ENCODE measurements at places on chromosomes 16 and 17. TPM values are rescaled to one million over a fixed set of nuclear protein-coding genes. Genes with fewer than 3 reads are reported as not detected.

- DNase-seq = no peak
- H3K4me1 ChIP-seq = peaks cover 13% of the 10 kb centered on the region
- no peaks in the 10 kb centered on the region for H3K27me3 ChIP-seq
- H3K36me3 ChIP-seq = peaks cover 18% of the 10 kb centered on the region
- H3K4me3 ChIP-seq = no peak overlapping the region
- no peak overlapping the region for H3K27ac ChIP-seq
These were observed 18.9 kb downstream of the LGALS9 start for GRCh38 chr17:27649929-27650328.

GRCh38 chr17:29172589-29172988 lies 7.6 kb downstream of the MYO18A start:
- no peaks in the 10 kb centered on the region for H3K36me3 ChIP-seq
- H3K4me3 ChIP-seq = no peak overlapping the region
- DNase-seq = no peak

- H3K36me3 ChIP-seq = peaks cover 9% of the 10 kb centered on the region
- H3K27ac ChIP-seq = no peak overlapping the region
- H3K4me1 ChIP-seq = no peaks in the 10 kb centered on the region
- DNase-seq = no peak
These were observed 198.5 kb downstream of the NTN1 start for GRCh38 chr17:9219631-9220397.

ARHGAP23 gene
- 0.17 TPM for total RNA-seq

DNA sequence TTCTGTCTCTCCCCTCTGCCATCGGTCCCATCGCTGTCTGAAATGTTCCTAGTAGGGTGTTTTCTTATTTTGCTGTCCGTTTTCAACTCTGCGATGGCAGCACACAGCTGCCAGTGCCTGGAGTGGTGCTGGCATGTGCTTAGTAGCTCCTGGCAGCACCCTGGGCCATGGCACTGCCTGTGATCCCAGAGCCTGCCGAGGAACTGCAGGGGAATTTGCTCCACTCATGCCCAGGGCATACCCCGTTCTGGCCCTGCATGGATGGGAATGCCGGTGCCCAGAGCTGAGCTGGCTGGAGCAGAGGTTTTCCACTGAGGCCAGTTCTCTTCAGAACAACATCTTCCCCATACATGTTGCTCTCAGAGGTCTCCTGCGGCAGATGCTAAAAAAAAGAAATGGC lies 43.1 kb downstream of the GPT2 start:
- H3K36me3 ChIP-seq = no peaks in the 10 kb centered on the region
- no peak overlapping the region for H3K4me3 ChIP-seq
- no peaks in the 10 kb centered on the region for H3K27me3 ChIP-seq
- H3K27ac ChIP-seq = no peak overlapping the region
- DNase-seq = no peak
- H3K4me1 ChIP-seq = no peaks in the 10 kb centered on the region

GRCh38 chr17:6668727-6669425 lies 17.3 kb downstream of the C17orf100 start:
- peaks cover 6% of the 10 kb centered on the region for H3K4me1 ChIP-seq
- no peak overlapping the region for H3K4me3 ChIP-seq
- H3K36me3 ChIP-seq = no peaks in the 10 kb centered on the region
- no peaks in the 10 kb centered on the region for H3K27me3 ChIP-seq
- H3K27ac ChIP-seq = no peak overlapping the region

LRRC37B gene
- 33.0 TPM for total RNA-seq

EME1 gene
- total RNA-seq = 21.8 TPM

DNA sequence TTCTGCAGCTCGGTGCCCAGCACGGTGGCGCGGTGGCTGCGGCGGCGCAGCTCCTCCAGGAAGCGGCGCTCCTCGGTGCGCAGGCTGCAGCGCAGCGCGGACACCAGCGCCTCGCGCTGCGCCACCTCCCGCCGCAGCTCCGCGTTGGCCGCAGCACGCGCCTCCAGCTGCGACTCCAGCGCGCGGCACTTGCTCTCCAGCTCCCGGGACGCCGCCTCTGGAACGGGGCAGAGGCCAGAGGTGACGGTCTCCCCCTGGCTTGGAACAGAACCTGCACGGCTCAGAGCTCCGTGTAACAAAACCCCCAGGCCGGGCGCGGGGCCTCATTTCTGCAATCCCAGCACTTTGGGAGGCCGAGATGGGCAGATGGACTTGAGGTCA lies 13.2 kb upstream of the CLUH start:
- peaks cover 7% of the 10 kb centered on the region for H3K4me1 ChIP-seq
- peak; percentile 38 for DNase-seq
- H3K4me3 ChIP-seq = no peak overlapping the region
- peaks cover 23% of the 10 kb centered on the region for H3K27me3 ChIP-seq
- H3K27ac ChIP-seq = no peak overlapping the region
- H3K36me3 ChIP-seq = no peaks in the 10 kb centered on the region

- peak; percentile 32 for DNase-seq
- H3K36me3 ChIP-seq = peaks cover 19% of the 10 kb centered on the region
- no peaks in the 10 kb centered on the region for H3K27me3 ChIP-seq
- peaks cover 49% of the 10 kb centered on the region for H3K4me1 ChIP-seq
- peak overlapping the region; percentile 89 for H3K27ac ChIP-seq
These were observed 448 bp downstream of the STAT5B start for GRCh38 chr17:42275527-42276358.

PDILT gene
- total RNA-seq = not detected

DNA sequence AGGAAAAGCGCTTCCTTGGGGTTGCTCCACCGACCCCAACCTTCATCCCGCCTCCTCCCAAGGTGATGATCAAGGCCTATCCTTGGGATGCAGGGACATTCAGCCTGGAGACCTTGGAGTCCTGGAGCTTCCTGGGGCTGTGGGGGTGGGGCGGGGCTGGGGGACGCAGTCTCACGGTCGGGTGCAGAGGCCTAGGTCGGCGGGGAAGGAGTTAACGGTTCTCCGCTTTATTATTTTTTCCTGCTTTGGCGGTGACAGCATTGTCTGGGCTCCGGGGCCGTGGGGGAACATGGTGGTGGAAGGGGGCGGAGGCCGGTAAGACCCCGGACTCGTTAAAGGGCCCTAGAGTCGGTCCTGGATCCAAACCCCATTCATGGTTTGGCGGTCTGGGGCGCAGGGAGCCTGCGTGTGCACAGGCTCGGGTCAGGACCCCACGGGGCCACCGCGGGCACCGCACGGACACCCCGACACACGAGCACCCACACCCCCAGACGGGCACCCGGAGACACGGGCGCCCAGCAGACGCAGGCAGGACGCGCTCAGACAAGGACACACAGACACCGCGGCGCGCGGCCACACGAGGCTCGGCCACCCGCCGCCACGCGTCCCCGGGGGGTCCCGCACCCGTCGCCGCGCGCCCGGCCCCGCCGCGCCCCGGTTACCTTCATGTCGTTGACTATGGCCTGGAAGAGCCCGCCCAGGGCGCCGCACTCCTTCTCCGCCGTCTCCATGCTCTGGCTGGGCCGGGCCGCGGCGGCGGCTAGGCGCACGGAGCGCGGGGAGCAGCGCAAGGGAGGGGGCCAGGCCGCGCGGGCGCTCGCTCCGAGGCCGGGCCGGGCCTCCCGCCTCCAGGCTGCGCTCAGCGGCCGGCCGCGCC lies 554 bp downstream of the MTSS2 start:
- H3K27me3 ChIP-seq = peaks cover 13% of the 10 kb centered on the region
- no peak overlapping the region for H3K27ac ChIP-seq
- H3K4me3 ChIP-seq = peak overlapping the region; percentile 56
- no peaks in the 10 kb centered on the region for H3K36me3 ChIP-seq
- H3K4me1 ChIP-seq = peaks cover 24% of the 10 kb centered on the region

CEP295NL gene
- 0.10 TPM for total RNA-seq

DNA sequence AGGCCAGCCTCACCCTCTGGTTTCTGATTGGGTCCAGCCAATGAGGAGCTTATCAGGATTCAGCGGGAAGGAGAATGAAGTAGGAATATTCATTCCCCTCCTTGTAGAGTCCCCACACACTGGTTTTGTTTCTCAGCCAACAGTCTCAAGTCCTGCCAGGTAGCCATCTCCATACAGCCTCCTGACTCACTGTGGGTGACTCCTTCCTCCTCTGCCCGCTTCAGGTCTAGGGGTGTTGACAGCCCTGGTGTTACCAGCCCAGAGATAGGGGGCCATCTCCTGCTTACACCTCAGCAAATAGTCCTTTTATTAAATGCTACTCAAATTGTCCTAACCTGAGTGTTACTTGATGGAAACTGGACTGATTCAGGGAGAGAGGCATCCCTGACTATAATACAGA lies 4.0 kb upstream of the MFAP4 start:
- peaks cover 32% of the 10 kb centered on the region for H3K27me3 ChIP-seq
- no peak overlapping the region for H3K4me3 ChIP-seq
- H3K36me3 ChIP-seq = no peaks in the 10 kb centered on the region
- no peak for DNase-seq
- no peaks in the 10 kb centered on the region for H3K4me1 ChIP-seq
- no peak overlapping the region for H3K27ac ChIP-seq

LCAT gene
- total RNA-seq = 12.9 TPM

DNA sequence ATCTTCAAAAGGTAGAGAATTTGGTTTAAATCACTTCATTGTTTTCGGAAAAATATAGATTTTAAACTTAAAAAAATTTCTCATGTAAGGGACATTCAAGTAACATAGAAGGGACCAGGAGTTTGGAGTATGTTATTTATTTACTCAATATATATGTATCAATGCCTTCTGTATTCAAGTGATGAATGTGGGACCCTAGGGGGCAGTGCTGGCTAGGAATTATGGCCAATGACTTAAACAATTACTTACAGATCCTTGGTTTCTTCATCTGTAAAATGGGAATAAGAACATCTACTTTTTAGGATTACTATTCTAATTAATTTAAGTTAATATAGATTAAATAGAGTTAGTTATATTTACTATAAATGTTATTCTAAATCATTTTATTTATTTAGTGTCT lies 886.3 kb upstream of the RBFOX1 start:
- no peaks in the 10 kb centered on the region for H3K36me3 ChIP-seq
- no peaks in the 10 kb centered on the region for H3K4me1 ChIP-seq
- H3K27ac ChIP-seq = no peak overlapping the region
- H3K4me3 ChIP-seq = no peak overlapping the region

SLC5A2 gene
- 0.52 TPM for total RNA-seq

ST6GALNAC1 gene
- total RNA-seq = 2.1 TPM

GRCh38 chr16:84657229-84657837 lies 9.0 kb downstream of the KLHL36 start:
- H3K36me3 ChIP-seq = peaks cover 76% of the 10 kb centered on the region
- no peak for DNase-seq
- H3K27me3 ChIP-seq = no peaks in the 10 kb centered on the region
- no peak overlapping the region for H3K4me3 ChIP-seq
- peaks cover 72% of the 10 kb centered on the region for H3K4me1 ChIP-seq
- H3K27ac ChIP-seq = no peak overlapping the region

CDH11 gene
- not detected for total RNA-seq

GRCh38 chr16:10168258-10168657 lies 14.0 kb downstream of the GRIN2A start:
- no peaks in the 10 kb centered on the region for H3K36me3 ChIP-seq
- H3K27me3 ChIP-seq = peaks cover 13% of the 10 kb centered on the region
- no peak for DNase-seq
- H3K4me1 ChIP-seq = no peaks in the 10 kb centered on the region

GRCh38 chr17:37261286-37261685 lies 114.5 kb upstream of the C17orf78 start:
- no peak overlapping the region for H3K27ac ChIP-seq
- DNase-seq = no peak
- H3K4me3 ChIP-seq = no peak overlapping the region
- H3K4me1 ChIP-seq = peaks cover 2% of the 10 kb centered on the region

DNA sequence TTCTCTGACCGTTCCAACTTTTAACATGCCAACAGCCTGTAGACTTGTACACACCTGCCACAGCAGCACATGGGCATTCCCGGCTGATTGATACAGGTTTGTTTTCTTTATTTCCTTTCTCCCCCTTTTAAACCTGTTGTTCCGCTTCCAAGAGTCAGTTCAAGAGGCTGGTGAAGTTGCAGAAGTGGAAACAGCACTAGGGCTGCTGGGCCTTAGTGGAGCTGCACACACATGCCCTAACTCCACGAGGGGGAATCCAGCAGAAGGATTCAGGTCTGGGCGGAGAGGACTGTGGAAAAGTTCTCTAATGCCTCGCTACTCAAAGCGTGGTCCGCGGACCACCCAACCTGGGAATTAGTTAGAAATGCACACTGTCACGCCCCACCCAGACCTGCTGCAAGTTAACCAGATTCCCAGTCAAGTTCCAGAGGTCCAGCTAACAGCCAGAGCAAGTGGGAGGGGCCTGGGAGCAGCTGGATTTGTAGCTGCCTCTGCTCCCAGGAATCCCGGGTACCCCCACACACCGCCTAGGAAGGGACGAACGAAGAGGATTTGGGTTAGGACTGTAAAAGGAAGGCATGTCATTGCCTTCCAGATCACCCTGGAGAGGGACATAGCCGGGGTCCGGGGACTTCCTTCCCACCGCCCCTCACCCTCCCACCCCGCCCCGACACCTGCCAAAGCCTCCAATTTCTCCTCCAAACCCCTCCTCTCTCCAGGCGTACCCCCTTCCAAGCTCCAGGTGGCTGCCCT lies 542 bp downstream of the SLC39A11 start:
- no peak for DNase-seq
- peaks cover 6% of the 10 kb centered on the region for H3K27me3 ChIP-seq
- H3K27ac ChIP-seq = peak overlapping the region; percentile 93

- H3K27me3 ChIP-seq = peaks cover 27% of the 10 kb centered on the region
- DNase-seq = peak; percentile 68
- peak overlapping the region; percentile 91 for H3K4me3 ChIP-seq
- peaks cover 64% of the 10 kb centered on the region for H3K4me1 ChIP-seq
These were observed 1.2 kb downstream of the HS3ST3B1 start for GRCh38 chr17:14302091-14302430.

DNA sequence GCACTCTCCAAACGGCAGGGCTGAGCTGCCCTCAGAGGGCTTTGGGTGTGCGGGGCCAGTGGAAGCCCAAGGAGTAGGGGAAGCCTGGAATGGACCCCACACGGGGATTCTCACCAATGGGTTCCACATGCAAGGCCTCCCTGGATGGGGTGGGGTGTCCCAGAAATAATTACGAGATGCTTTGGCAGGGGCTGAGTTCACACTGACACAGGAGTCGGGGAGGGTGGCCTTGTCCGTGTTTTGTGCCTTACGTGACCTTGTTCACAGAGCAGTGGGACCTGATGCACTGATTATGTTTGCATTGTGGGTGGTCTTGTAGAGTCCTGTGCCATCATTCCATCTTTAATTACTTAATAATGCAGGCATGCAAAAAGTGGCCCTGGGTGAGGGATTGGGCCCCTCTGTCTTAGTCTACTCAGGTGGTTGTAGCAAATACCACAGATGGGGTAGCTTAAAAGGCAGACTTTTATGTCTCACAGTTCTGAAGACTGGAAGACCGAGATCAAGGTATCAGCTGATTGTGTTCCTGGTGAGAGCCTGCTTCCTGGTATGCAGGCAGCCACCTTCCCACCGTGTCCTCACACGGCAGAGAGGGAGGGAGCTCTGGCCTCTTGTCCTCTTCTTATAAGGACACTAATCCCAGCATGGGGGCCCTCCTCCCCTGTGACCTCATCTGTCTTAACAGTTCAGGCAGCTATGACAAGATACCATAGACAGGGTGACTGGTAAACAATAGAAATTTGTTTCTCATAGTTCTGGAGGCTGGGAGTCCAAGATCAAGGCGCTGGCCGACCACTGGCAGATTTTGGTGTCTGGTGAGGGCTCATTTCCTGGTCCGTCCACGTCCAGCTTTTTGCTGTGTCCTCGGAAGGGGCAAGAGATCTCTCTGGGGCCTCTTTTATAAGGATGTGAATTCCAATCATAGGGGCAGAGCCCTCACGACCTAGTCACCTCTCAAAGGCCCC lies 239.4 kb downstream of the IRF8 start:
- no peak overlapping the region for H3K27ac ChIP-seq
- DNase-seq = no peak
- H3K4me1 ChIP-seq = no peaks in the 10 kb centered on the region
- H3K27me3 ChIP-seq = no peaks in the 10 kb centered on the region
- H3K4me3 ChIP-seq = no peak overlapping the region
- no peaks in the 10 kb centered on the region for H3K36me3 ChIP-seq

All from activated CD4-positive, alpha-beta T cell treated with anti-CD3 and anti-CD28 coated beads, Interleukin-2, amount 10 ng/mL, durations not matched to agents 7 days and 5 days (primary cell).